ENCODE measurements at places on chromosomes 16 and 17.

DNA sequence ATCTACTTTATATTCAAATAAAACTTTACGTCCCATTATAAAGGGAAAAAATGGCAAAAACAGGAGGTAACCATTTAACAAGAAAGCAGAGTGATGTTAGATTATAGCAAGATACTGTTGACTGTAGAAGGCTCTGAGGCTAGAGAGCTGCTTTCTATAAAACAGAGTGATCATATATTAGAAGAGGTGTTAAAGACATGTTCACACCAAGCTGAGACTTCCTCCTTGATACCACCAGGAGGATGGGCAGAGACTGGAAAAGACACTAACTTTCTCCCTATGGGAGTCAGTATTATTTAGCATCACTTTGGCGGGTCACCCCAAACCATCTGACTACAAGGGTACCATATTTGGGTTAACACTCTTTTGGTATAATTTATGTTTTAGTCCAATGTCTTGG is 687 bp upstream of the CIITA start:
- DNase-seq: no peak

GRCh38 chr17:8857919-8858318 is 9.6 kb downstream of the PIK3R6 start:
- no peak for DNase-seq

DNA sequence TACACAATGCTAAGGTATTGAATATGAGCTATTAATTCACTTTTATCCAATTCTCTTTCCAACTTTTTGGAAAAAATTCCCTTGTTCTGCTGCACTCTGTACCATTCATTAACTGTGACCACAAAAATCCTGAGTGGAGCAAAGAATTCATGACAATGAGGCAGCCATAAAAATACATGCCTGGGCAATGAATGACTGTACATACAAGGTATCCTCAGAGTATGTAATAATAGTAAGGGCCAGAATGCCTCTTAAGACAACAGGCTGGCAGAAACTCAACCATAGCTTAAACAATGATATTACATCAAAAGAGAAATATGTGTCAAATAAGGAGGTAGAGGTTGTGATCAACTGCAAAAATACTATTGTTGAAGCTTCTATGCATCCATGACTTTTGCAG is 74.7 kb upstream of the CA10 start:
- DNase-seq: no peak

DNA sequence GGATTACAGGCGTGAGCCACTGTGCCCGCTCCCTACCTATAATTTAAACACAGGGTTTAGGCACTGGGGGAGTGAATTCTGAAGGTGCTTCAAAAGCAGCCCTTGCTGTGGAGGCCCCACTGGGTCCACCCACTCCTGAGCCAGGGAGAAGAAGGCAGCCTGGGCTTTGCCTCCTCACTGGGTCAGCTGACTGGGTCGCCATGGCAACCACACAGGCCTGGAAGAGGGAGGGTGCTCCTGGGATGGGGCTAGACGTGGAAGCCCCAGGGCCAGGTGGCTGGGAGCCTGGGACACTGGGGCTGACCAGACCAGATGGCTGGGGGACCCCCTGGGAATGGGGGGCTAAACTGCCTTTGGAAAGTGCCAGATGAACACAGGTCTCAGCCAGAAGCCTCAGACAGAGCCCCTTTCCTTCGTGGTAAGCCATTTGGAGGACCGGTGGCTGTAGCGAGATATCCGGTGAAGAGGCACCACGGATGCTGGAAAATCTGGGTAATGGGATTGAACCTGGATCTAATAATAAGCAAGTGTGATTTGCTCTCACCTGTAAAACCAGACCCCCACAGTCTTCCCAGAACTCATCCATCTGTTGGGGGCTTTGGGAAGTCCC is 32.9 kb downstream of the TRARG1 start:
- DNase-seq: no peak
